Lung microvascular endothelial cell (primary cell): ENCODE measurements at places on chromosomes 16 and 17. TPM values are rescaled to one million over a fixed set of nuclear protein-coding genes. Genes with fewer than 3 reads are reported as not detected.

- DNase-seq = peak; percentile 79
Observed at GRCh38 chr16:82016263-82016662, 5.0 kb upstream of the SDR42E1 start.

DNA sequence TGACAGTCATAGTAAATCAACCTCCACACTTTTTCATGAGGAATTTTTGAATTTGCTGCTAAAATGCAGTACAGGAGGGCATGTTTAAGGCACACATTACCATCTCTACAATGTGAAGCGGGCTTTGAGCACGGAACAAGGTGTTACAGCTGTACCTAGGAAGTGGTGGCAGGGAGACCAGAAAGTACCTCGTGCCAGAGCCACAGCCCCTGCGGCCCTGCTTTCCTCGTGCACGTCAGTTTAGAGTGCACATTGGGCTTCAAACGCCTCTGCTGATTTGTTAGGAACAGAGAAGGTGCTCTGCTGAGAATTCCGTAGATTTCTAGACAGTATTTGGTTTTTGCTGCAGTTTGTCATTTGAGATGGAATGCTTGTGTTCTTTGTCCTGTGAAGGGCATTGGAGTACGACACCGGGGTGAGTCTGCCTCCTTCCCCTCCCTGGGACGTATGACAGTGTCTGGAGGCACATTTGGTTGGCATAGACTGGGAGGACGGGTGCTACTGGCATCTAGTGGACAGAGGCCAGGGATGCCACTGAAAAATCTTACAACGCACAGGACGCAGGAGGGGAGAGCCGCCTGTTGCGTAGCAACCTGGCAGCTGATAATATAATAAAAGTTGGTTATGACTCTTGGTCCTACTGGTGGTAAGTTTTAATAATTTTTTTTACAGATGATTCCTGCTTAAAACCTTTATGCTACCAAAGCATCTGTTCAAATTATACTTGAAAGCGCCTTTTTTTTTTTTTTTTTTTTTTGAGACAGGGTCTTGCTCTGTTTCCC is 9.1 kb downstream of the FOXK2 start:
- DNase-seq = peak; percentile 83

CLEC3A gene
- total RNA-seq = not detected in 2 replicates

KRTAP4-3 gene
- not detected in 2 replicates for total RNA-seq

DNA sequence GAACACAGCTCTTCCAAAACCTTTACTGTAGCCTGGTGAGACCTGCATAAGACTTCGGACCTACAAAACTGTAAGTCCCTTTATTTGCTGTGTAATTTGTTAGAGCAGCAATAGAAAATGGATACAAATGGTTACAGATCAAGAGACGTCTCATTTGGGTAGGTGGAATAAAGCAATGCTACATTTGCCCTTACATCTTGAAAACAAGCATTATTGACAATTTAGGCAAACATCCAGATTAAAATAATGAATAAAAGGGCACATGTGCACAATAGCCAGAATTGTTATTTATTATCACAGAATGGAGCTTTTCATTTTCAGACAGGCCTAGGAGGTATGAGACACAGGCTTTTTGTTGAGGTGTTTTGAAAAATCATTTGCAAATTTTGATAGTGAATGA is 222.2 kb upstream of the CPHXL start:
- DNase-seq = no peak

DNA sequence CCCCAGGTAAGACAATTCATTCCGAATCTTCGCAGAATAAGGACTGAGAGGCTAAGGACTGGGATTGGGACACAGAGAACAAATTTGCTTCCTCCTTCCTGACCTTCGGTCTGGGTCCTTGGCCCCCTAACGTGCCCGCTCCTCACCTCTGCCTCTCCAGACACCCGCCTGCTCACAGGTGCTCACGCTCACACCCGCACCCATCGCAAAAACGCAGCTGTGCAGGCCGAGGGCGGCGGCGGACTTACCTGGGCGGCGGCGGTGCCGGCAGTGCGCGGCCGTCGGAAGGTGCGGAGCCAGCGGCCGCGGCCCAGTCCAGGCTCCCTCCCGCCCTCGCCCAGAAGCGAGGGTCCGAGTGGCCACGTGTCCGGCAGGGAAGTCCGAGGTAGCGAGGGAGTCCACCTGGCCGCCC is 7.1 kb upstream of the HOXB9 start:
- DNase-seq = no peak

GRCh38 chr17:79388556-79389295 is 222.1 kb downstream of the RBFOX3 start:
- peak; percentile 50 for DNase-seq

DNA sequence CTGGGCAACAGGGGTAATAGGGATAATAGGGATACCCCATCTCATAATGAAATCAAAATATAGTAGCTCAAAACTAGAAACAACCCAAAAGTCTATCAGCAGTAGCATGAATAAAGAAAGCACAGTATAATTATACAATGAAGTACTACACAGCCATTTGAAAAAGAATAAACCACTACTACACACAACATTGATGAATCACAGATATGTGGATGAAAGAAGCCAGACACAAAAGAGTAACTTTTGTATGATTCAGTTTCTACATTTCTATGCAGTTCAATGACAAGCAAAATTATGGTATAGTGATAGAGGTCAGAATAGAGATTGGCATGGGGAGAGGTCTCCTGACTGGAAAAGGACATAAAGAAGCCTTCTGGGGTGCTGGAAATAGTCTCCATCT is 2.8 kb upstream of the HOXB13 start:
- no peak for DNase-seq

DNA sequence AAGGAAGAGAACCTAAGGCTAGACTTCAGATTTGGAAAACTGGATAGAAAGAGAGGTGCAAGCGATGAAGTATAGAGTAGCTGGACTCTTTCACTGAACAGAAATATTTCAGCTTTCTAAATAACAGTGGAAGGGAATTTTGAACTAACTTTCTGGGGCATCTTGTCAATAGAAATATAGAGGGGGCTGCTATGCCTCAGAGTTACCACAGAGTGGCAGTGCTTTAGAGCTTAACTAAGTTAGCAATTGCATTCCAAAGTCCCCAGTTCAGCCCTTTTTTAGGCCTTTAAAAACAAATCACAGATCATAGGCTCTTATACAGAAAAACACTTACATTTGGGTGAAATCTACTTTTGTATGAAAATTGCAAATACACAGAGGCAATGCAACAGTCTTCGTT is 154.2 kb upstream of the CDH8 start:
- peak; percentile 27 for DNase-seq

RPL23 gene
- total RNA-seq = 1,108 and 1,906 TPM in 2 replicates

CSH1 gene
- not detected in 2 replicates for total RNA-seq

CA7 gene
- not detected in 2 replicates for total RNA-seq

GRCh38 chr17:82823004-82823403 is 16.8 kb downstream of the ZNF750 start:
- no peak for DNase-seq

DNA sequence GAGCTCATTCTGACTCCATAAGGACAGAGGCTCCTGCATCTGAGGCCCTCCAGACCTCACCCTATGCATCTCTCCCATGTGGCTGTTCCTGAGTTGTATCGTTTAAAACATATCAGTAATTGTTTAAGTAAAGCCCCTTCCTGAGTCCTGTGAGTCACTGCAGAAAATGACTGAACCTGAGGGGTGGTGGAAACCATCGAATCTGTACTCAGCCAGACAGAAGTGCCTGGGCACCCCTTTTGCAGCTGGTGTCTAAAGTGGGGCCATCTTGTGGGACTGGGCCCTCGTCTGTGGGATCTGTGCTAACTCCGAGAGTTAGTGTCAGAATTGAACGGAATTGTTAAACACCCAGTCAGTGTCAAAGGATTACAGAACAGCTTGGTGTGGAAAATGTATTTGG is 25.4 kb downstream of the CMTM3 start:
- DNase-seq = no peak

JPH3 gene
- 0.20 and 0.65 TPM in 2 replicates for total RNA-seq

GRCh38 chr17:8126491-8127066 is 2.7 kb upstream of the HES7 start:
- DNase-seq = no peak

CIBAR2 gene
- not detected in 2 replicates for total RNA-seq

TOP2A gene
- total RNA-seq = 10.5 and 35.3 TPM in 2 replicates

GRCh38 chr16:68284847-68285246 is 20.5 kb downstream of the SLC7A6 start:
- peak; percentile 22 for DNase-seq

DNA sequence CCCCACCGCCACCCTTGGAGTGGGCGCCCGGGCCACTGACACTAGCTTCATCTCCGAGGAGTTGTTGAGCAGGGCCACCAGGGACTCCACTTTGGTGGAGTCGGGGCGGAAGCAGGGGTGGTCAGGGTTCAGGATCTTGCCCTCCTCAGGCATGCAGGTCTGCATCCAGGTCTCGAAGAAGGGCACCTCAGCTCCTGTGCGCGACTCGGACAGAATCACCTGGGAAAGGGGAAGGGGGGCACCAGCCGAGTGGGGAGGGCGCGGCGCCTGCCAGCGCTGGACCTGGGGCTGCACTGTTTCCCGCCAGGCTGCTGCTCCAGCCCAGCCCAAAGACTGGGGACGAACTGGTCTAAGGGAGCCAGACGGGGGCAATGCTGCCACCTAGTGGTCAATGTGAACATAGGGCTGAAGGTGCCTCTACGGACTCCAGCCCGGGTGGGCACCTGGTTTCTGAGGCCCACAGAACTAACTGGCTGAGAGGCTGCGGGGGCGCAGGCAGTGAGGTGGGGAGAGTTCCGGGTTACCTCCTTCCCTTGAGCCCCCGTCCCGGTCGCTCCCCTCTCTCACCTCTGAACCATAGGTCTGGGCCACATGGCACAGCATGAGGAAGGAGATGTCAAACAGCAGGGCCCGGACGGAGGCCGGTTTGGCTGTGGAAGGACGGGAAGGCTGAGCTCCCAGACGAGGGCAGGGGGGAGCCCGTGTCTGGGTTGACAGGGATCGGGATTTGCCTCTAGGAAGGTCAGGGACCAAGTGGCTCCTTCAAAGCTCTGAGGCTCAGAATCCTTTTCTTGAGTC is 11.8 kb downstream of the CSF3 start:
- DNase-seq = peak; percentile 93

- DNase-seq = peak; percentile 70
Observed at GRCh38 chr17:15171167-15172047, 93.7 kb downstream of the PMP22 start.

DNA sequence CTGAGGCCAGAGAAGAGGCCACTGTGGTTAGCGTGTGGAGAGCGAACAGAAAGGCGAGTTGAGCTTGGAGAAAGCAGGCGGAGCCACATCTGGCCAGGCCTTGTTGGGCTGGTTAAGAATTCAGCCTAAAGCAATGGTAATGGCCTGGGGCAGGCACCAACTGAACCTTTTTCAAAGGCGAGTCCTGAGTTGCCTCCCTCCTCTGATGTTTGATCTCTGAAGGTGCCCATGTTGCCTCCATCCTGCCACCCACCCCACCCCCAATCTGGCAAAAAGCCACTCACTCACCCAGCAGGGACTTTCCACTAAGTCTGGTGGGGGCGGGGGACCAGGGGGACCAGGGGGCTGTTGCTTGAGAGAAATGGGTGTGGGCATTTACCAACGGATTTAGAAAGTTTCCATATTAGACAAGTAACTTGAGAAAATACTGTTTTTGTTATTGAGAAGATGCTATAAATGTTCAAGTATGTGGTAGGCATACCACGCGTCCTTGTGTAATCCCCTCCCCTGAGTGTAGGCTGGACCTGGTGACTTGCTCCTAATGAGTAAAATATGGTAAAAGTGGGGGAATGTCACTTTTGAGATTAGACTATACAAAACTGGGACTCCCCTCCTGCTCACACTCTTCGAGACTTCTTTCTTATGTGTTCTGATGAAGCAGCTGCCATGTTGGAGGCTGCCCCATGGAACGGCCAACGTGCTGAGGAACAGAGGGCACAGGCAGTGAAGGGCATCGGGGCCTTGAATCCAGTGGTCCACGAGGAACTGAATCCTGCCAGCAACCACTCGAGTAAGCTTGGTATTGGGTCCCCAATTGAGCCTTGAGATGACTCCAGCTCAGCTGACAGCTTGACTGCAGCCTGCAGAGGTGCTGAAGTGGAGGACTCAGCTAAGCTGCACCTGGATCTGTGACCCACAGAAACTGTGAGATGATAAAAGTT is 29.9 kb upstream of the TNS4 start:
- no peak for DNase-seq

FSCN2 gene
- 0.20 and 0.44 TPM in 2 replicates for total RNA-seq

DNA sequence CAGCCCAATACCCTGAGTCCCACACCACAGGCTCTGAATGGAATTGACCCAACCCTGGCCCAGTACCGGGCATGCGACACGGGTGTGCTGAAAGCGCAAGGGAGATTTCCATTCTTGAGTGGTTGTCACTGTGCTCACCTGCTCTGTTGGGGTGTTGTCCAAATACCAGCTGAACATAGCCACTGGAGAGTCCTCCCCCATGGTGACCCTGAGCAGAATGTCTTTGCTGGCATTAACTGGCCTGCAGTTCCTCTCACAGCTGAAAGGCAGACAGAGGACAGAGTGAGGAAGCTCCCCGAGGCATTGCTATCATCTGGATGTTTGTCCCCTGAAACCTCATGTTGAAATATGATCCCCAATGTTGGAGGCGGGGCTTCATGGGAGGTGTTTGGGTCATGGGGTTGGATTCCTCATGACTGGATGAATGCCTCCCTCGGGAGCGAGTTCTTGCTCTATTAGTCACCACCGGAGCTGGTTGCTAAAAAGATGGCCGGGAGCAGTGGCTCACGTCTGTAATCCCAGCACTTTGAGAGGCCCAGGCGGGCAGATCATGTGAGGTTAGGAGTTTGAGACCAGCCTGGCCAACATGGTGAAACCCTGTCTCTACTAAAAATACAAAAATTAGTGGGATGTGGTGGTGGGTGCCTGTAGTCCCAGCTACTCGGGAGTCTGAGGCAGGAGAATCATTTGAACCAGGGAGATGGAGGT is 57.3 kb upstream of the BCO1 start:
- DNase-seq = peak; percentile 83

DNA sequence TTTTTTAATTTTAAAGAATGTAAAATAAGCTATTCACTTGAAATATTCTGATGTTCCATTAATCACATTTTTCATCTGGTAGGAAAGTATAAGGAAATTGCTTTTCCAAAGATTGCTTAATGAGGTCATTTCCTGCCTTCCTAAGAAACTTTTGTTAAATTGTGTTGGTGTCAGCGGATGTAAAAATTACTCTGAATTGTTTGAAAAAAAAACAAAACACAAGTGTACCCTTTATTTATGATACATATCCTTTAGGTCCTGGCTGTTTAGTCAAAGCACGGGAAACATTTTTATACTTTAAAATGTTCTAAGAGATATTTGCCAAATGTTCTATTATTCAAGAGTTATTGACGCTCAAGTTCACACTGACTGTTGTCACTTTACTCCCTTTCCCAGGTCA is 1357.4 kb upstream of the GOT2 start:
- DNase-seq = no peak

ZPBP2 gene
- total RNA-seq = not detected in 2 replicates

PCGF2 gene
- total RNA-seq = 3.7 and 3.8 TPM in 2 replicates

MARVELD3 gene
- total RNA-seq = 0.22 TPM in 1 of 2 replicates, not detected in the other
